ENCODE measurements at places on chromosomes 11 and 22.

DNA sequence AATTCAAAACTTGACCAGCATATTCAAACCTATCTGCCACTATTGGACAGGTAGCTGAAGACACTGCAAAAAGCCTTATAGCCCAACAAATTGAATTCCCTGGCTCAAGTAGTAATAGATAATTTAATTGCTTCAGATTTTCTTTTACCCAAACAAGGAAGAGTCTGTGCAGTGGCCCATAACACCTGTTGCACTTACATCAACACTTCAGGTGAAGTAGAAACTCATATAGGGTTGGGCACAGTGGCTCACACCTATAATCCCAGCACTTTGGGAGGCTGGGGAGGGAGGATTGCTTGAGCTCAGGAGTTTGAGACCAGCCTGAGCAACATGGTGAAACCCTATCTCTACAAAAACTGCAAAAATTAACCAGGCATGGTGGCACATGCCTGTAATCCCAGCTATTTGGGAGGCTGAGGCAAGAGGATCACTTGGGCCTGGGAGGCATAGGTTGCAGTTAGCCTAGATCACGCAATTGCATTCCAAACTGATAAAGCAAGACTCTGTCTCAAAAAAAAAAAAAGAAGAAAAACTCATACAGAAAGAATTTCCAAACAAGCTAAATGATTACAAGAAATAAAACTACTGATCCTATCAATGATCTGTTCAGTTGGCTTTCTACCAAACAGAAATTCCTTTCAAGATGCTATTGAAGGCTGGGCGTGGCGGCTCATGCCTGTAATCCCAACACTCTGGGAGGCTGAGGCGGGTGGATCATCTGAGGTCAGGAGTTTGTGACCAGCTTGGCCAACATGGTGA is 9.5 kb downstream of the FOLR3 start:
- no peak for DNase-seq

DNA sequence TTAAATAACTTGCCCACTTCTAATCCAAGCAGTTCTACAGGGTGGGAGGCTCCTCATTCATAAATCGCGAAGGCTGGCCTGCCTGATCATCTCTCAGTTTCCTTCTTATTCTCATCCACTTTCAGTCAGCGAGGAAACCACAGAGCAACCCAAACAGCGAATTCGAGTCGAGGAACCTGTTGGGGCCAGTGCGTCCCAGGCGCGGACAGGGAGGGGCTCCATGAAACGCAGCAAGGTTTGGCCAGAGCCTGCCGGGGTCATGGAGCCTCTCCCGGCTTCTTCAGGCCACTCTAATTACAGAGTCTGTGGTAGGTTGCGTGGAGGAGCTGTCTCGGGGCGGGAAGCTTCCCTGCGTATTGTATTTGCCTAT is 741 bp upstream of the NAV2 start:
- peak; percentile 26 for DNase-seq

- peak; percentile 64 for DNase-seq
Measured at GRCh38 chr11:64449381-64450167, 90.6 kb downstream of the RPS6KA4 start.

DNA sequence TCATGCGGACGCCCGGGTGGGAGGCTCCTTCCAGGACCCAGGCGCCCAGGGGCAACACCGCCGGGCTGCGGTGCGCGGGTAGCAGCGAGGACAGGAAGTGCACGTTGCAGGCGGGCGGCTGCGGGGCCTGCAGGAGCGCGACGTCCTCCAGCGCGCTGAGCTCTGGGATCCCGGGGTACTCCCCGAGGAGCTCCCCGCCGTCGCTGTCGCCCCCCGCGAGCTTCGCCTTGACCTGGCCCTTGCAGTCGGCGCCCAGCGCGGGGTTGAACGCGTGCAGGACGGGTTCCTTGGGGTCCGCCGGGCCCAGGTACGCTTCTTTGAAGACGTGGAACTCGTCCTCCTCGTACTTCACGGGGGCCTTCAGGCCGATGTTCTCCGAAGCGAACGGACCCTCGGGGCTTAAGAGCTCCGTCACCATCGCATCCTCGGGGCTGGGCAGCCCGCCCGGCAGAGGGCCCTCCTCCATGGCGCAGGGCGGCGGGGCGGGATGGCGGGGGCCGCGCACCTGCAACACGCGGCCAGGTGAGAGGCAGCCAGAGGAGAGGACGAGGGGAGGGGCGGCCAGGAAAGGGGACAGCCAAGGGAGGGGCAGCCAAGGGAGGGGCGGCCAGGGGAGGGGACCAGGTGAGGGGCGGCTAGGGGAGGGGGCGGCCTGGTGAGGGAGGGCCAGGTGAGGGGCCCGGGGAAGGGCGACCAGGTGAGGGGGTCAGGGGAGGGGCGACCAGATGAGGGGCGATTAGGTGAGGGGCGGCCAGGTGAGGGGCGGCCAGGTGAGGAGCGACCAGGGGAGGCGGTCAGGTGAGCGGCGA is 921 bp downstream of the TESMIN start:
- DNase-seq, result no peak

DNA sequence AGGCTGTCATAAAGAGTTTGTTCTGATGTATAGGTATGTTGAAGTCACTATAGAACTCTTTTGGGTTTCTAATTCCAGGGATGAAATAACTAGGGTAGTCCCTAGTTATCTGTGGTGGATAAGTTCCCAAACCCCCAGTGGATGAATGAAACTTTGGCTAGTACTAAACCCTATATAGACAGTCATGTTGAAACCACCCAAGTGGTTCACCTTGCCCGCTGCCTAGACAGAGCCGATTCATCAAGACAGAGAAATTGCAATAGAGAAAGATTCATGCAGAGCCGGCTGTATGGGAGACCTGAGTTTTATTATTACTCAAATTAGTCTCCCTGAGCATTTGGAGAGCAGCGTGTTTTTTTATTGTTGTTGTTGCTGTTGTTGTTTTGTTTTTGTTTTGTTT is 23.8 kb upstream of the NUCB2 start:
- no peak for DNase-seq

DNA sequence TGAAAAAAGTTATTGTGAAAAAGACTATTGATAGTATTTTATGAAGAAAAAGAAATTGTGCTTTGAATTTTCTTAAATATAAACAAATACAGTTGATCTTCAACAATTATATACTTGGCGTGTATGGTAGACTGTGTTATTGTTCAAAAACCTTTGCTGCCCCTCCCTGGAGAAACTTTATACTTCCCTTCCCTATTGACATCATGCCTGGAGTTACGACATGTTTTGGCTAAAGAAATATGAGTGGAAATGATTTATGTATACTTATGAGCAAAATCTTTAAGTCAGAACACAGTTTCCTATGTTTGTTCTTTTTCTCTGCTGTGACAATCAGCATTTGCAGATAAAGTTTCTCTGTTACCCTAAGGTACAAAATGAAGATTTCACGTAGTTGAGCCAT is 243.8 kb downstream of the TMEM135 start:
- no peak for DNase-seq

DNA sequence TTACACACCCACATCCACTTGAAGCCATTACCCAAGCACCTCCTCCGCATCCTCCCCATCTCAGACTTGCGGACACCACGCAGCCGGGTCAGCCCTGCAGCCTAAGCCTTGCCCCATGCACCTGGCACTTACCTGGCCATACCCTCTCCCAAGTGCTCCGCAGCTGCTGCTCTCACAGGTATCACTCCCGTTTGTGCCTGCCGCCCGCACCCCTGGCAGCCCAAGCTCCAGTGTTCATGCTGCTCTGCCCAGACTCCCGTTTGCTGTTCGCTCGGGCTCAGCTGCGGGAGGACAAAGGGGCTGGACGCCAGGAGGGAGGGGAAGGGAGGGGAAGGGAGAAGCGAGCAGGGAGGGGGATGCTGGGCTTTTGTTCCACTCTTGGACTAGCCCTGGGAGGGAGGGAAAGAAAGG is at the start of gene KLHL35:
Gene KLHL35, minus strand, starts transcription at position 293 of the 411 bp plus-strand sequence. CDS start 2,574 bp downstream, outside the sequence.
- no peak for DNase-seq

- DNase-seq, result no peak
Measured at GRCh38 chr11:25779033-25779432, 552.9 kb upstream of the ANO3 start.

GRCh38 chr11:17547051-17547577 is at the start of gene OTOG:
Gene OTOG (plus strand): TSS chr11:17547259. CDS start chr11:17547373, 114 bp downstream.
- DNase-seq, result no peak

DNA sequence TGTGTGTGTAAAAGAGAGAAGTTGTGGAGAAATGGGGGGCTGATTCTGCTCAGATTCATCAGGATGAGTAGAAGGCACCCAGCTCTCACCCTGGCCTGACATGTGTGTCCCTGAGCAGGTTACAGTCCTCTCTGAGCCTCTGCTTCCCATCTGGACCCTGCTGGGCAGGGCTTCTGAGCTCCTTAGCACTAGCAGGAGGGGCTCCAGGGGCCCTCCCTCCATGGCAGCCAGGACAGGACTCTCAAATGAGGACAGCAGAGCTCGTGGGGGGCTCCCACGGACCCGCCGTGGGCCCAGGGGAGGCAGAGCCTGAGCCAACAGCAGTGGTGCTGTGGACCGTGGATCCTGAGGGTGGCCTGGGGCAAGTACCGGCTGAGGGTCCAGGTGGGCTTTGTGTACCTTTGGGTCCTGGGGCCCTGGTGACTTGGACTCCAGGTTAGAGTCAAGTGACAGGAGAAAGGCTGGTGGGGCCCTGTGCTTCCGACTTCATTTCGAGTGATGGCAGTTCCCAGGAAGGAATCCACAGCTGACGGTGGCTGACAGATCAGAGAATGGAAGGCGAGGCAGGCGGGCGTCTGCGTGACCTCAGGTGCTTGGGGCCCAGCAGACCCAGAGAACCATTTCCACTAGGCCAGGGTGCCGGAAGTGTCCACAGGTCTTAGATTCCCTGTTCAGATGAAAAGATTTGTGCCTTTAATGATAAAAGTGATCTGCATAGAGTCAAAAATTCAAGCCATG is 21.9 kb downstream of the NEAT1 start:
- DNase-seq, result no peak

GRCh38 chr11:35134403-35135148 is 4.4 kb upstream of the CD44 start:
- no peak for DNase-seq
